ENCODE measurements at places on chromosomes 6 and 20.

GRCh38 chr6:33812669-33813068 lies 8.9 kb upstream of the MLN start:
- no peak for DNase-seq

DNA sequence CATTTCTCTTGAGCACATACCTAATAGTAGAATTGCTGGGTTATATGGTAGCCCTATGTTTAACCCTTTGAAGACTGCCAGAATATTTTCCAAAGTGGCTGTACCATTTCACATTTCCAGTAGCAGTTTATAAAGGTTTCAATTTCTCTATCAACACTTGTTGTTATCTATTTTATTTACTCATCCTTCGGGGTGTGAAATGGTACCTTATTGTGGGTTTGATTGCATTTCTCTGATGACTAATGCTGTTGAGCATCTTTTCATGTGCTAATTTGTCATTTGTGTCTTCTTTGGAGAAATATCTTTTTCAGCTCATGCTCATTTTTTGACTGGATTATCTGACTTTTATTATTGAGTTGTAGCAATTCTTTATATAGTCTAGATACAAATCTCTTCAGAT lies 5.4 kb downstream of the ENPP4 start:
- no peak for DNase-seq

DNA sequence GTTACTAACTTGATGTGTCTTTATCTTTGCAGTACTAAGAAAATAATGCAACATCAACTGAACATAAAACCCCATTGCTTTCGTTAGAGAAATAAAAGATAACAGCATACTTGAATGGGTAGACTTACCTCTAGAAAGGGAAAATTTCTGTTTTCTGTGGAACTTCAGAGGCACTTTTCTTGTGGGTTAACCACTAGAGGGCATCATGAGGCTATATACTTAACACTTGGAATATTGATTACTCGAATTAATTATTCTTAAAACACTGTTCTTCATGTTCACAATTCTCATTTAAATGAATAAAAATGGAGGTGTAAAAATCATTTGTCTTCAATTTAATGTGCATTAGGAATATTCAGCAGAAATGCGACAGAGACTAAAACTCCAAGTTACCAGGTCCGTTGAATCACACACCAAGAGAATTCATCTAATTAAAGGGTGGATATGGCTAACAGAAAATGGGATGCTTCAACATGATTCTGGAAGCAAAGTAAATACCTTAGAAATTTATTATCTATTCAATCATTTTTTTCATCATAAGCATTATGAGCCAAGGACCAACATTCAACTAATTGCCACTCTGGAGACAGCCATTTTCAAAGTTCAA lies 330.8 kb upstream of the PREP start:
- DNase-seq, result no peak

DNA sequence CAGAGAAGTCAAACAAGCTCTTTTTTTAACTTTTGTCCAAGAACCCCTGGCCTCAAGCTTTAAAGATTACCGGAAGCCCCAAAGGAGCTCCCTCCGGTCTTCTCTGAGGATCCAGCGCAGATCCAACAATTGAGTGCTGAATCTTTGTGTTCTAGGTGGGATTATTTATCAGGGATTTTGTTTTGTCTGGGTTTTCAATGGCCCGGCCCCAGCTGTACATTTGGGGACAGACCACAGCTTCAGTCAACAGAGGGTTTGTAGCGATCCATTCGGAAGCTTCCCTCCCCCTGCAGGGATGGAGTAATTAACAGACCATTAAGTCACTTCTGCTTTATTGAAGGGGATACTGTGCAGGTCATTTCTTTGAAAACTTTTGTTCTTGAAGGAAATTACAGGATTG lies 7.8 kb downstream of the OLIG3 start:
- no peak for DNase-seq

- DNase-seq, result no peak
These were observed 731 bp upstream of the DNPH1 start for GRCh38 chr6:43229803-43230620.

GRCh38 chr6:133827766-133828165 lies 61.1 kb upstream of the TCF21 start:
- DNase-seq, result no peak

DNA sequence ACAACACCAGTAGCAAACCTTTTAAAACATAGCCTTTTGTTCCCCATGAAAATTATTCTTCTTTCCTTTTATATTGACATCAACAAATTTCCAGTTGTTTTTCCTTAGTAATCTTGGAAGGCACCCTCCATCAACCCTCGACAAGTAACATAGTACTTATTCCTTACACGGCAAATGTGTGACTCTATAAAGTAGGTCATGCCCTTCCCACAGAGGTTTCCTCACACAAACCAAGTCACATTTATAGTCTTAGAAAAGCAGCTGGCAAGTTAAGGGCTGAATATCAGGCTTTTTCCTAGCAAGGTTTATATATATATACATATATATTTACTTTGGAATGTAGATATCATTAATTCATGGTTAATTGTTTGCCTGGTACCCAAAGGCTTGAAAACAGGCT lies 371.5 kb downstream of the SYNE1 start:
- no peak for DNase-seq

DNA sequence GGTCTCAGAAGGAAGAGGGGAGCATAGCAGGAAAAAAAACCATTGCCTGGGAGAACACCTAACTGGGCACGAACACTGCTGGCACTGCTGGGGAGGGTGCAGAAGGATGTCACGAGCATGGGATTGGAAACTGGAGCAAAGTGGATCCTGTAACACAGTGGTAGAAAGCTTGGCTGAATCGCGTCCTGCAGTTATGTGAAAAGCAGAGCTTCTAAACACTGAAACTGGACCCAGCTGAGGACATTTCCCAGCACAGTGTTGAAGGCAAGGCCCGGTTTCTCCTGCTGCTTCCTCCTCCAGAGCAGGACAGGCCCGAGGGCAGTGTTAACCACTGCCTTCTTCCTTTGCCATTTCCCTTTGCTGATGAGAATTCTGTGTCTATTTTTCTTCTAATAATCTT lies 6.7 kb downstream of the APMAP start:
- DNase-seq, result no peak

DNA sequence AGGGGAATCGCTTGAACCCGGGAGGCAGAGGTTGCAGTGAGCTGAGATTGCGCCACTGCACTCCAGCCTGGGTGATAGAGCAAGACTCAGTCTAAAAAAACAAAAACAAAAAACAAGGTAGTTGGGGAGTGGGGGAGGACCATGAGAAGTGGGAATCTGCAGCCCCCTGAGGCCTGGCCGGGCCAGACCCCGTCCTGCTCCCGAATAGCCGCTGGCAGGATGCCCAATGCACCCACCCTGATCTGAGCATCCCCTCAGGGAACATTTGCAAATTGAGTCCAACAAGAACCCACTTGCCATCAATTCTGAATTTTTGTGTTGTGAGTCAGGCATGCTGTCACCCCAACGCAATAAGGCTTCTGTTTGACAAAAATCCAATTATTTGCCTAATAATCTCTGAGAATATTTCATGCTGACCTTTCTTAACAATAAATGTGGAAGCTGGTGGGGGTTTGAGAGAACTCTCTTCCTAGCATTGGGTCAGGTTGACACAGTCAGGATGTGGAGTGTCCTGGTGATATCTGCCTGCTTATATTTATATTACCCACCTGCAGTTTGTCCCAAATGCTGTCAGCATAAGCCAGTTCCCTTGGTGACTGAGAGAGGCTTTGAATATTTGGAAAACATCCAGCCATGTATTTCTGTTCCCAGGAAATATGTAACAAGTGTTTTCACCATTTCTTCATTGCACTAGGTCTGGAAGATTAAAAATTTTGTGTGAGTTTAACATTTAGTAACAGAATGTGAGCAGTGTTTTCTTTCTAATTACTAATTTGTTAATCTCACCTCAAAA lies 28.4 kb upstream of the FRMD1 start:
- DNase-seq, result no peak

DNA sequence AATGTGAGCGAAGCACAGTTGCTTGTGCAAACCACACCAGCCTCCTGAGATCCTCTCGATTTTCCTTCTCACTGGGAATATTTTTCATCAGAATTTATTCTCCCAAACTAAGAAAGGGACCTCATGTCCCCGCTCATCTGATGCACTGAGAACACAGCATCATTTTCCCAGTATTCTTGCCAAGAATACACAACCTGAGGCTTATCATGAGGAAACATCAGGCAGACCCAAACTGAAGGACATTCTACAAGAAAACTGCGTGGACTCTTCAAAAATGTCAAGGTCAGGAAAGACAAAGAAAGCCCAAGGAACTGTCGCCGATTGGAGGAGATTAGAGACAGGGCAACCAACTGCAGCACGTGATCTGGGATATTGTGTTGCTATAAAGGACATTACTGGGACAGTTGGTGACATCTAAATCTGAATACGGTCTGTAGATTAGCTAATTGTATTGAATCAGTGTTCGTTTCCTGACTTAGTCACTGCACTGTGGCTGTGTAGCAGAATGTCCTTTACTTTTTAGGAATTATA lies 72.3 kb downstream of the SNX5 start:
- no peak for DNase-seq

DNA sequence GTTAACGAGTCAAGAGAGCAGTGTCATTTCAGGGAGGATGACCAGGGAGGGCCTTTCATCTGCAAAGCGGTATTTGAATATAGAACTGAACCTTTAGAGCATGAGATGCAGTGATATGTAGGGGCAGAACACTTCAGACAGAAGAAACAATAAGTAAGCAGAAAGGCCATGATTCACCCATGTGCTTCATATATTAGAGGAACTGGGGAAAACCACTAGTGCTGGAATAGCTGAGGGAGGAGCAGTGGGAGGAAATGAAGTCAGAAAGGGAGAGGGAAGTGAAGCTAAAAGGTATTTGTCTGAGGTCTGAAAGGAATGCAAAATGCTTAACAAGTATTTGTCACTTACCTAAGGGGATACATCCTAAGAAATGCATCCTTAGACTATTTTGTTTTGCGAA lies 391.2 kb downstream of the ADGRB3 start:
- no peak for DNase-seq

DNA sequence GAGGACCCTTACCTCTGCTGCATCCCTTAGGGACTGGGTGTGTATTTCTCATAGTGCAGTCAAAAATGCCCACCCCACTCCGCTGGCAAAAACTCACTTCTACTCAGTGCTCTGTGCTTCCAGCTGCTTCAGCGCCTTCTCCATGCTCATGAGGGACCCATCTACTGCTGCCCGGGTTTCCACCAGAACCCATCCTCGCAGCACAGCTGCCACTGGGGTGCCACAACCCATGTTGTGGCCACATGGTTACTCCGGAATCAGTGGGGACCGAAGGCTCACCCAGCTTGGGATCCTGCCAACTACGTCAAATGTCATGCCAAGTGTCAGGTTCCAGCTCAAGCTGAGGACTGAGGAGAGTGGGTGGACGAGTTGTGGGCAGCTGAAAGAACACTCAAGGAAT lies 774.2 kb upstream of the EYS start:
- no peak for DNase-seq

GRCh38 chr6:45781890-45782289 lies 233.8 kb downstream of the CLIC5 start:
- DNase-seq, result no peak

GRCh38 chr6:21228411-21228810 lies 365.1 kb upstream of the SOX4 start:
- no peak for DNase-seq

All from substantia nigra (tissue), 51 donors.